Stimulated activated naive CD4-positive, alpha-beta T cell treated with Interleukin-2 at 50 U/mL for 16 hours (primary cell): ENCODE measurements at places on chromosomes 6 and 20.

- DNase-seq: no peak
Measured at GRCh38 chr6:105873211-105873704, 212.9 kb upstream of the PRDM1 start.

- DNase-seq: no peak
Measured at GRCh38 chr6:19391926-19392325, 445.2 kb upstream of the ID4 start.

DNA sequence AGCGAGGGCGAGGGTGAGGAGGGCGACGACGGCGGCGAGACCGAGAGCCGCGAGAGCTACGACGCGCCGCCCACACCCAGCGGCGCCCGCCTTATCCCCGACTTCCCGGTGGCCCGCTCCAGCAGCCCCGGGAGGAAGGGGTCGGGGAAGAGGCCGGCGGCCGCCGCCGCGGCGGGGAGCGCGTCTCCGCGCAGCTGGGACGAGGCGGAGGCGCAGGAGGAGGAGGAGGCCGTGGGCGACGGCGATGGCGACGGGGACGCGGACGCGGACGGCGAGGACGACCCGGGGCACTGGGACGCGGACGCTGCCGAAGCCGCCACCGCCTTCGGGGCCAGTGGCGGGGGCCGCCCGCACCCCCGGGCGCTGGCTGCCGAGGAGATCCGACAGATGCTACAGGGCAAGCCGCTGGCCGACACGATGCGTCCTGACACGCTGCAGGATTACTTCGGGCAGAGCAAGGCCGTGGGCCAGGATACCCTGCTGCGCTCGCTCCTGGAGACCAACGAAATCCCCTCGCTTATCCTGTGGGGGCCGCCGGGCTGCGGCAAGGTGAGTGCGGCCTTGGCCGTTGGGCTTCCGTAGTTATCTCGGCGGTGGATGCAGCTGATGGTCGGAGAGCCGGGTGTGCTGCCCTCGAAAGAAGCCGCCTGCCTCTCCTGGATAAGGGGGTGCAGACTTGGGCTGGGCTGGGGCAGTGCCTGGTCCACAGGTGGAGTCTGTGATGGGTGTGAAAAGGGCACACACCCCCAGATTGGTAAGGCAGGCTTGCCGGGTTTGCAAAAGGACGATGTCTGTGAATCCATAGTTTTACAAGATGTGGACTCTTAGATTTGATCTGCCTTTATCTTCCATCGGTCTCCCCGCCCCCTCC lies 938 bp downstream of the WRNIP1 start:
- DNase-seq: peak; percentile 44

DNA sequence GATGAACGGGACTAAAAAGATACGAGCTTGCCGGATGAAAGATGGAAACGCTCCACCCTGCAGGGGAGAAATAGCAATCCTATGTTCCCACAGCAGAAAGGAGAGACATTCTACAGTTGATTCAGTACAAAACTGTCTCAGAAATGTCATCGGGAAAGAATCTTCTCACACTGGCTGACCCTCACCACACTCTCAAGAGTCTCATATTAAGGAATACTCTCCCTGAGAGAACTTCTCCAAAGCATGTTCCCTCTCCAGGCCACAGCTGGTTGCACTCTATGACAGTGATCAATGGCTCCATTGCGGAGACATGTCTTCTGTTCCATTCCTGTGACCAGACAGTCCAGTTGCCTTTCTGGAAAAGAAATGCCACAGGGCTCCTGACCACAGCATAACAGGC lies 758.0 kb upstream of the CHD6 start:
- DNase-seq: no peak

DNA sequence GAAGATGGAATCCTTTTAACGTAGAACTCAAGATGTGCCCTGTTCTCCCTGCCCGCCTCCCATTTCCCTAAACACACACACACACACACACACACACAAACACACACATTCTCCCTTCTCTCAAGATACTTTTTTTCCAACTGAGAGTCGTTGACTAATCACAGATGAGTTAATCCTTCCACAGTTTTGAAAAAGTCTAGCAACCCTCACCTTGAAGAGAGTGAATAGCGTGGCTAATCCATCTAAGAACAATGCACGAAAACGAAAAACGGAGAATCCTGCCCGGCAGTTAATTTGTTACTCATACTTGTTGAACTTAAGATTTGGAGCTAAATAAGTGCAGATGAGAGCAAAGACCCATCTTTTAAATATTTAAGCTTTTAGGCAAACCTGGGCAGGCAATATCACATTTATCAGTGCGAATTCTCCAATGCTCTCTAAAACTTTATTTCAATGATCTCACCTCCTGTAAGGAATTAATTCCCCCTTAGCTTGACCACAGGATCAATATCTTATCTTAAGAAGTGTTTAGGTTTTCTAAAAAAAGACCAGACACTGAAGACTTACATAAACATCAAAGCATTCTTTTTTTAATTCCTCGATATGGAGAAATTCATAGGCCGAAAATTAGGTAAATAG lies 1.1 kb downstream of the AGPAT4 start:
- DNase-seq: no peak

DNA sequence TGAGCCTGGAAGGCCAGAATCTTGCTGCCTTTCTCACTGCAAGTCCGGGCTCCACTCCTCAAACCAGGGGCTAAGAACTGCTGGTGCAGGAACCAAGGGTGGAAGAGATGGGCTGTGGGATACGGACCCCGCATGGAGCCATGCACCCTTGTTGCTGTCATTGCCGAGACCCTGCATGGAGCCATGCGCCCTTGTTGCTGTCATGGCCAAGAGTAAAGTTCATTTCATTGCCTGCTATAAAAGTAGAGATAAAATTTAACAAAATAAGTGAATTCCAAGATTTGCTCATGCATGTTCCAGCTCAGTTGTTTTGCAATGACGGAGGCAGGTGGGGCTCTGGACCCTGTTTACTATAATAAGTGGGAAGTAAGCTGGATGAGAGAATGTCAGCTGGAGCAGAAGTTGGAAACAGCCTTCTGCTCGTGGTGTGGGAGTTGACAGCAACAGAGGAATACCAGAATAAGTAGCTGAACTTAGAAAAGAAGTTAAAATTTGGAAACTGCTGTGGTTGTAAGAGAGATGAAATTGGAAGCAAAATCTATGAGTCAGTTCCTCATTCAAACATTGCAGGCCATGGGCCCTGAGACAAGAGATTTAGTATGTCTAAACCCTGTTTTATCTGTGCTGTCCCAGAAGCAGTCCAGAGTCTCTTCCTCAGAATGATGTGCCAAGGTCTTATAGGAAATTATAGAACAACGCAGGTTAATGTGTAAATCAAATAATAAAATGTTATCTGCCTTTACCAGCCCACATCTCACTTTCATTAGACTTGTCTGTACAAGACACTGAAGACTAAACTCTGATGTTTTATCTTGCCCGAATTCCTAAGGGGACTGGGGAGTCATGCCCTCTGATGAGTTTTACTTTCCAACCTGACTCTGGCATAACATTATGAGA lies 15.8 kb upstream of the THBS2 start:
- no peak for DNase-seq

DNA sequence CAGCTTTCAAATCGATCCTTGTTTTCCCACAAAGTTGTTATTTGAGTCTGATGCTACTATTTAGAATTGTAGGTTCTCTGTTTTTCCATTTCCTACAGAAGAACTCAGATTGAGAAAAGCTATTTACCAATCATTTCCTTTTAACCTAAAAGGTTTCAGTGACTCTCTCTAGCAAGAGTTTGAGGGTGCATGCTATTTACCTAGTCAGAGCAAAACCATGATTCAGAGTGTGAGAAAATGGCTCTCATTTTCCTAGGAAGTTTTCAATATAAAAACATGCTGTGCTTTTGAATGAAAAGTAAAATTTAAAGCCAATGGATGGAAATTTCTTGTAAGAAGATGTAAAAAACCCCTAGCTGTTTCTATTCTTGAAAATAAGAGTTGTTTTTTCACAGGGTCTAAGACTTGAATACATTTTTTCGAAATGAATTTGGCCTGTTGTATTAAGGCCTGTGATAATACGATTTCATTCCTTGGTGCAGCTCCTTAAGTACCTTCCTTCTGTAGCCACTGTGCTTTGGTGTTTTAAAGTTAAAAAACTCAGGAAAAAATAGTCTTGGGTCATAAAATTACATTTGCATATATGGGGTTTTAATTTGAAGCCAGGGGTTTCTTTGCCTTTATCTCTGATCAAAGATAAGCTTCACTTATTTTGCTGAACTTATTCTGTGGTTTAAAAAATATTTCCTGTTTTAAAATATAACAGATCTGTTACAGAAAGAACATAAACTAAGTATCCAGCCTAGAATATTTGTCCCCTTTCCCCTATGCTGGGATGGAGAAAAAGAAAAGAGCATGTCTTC lies 18.0 kb upstream of the RSPH3 start:
- DNase-seq: no peak

- DNase-seq: no peak
Measured at GRCh38 chr6:137829641-137830083, 37.4 kb upstream of the TNFAIP3 start.

GRCh38 chr20:38260025-38260377 lies 534 bp downstream of the KIAA1755 start:
- no peak for DNase-seq

GRCh38 chr20:62219992-62220665 lies at the start of gene HRH3:
Gene HRH3 (minus strand): TSS chr20:62220278. CDS start chr20:62219970, 308 bp downstream.
- peak; percentile 21 for DNase-seq

- no peak for DNase-seq
Measured at GRCh38 chr20:23415959-23416583, 5.2 kb downstream of the NAPB start.
